ENCODE measurements at places on chromosomes 5 and 9. TPM values are rescaled to one million over a fixed set of nuclear protein-coding genes. Genes with fewer than 3 reads are reported as not detected.

Gene PDE8B
- not detected for total RNA-seq

Gene ACOT12
- total RNA-seq, result not detected

Gene SLC25A2
- 3.9 TPM for total RNA-seq

Gene OR1L4
- total RNA-seq, result not detected

Gene FOXD4L3
- total RNA-seq, result not detected

Gene TNFSF15
- 0.22 TPM for total RNA-seq

Gene LCN15
- not detected for total RNA-seq

Gene DMRT3
- total RNA-seq, result not detected

Gene DOK3
- total RNA-seq, result 82.5 TPM

Gene PCDHA1
- total RNA-seq, result not detected

Gene PCDHGB3
- total RNA-seq, result 2.6 TPM

Gene DAB2
- not detected for total RNA-seq

Gene TAS2R1
- not detected for total RNA-seq

Gene PCDHGA7
- 1.3 TPM for total RNA-seq

Gene CER1
- not detected for total RNA-seq
